Motor neuron (in vitro differentiated cells): ENCODE measurements at places on chromosomes 6 and 20. TPM values are rescaled to one million over a fixed set of nuclear protein-coding genes. Genes with fewer than 3 reads are reported as not detected.

The TAGAP gene
- 0.36 and 0.50 TPM in 2 replicates for total RNA-seq

The FOXQ1 gene
- total RNA-seq: not detected in 2 replicates

The IP6K3 gene
- total RNA-seq: 0.24 and 0.62 TPM in 2 replicates

The OR2J1 gene
- 0.24 and 0.38 TPM in 2 replicates for total RNA-seq

The KCNB1 gene
- total RNA-seq: 1.8 and 2.3 TPM in 2 replicates

The SPTLC3 gene
- total RNA-seq: 0.05 and 0.19 TPM in 2 replicates

The ESF1 gene
- total RNA-seq: 20.2 and 22.5 TPM in 2 replicates

The CLDN20 gene
- 0.68 and 0.83 TPM in 2 replicates for total RNA-seq

The PRND gene
- 0.24 and 0.29 TPM in 2 replicates for total RNA-seq

The KCNK16 gene
- not detected in 2 replicates for total RNA-seq

The GRM1 gene
- total RNA-seq: 0.81 and 1.1 TPM in 2 replicates

The CST4 gene
- total RNA-seq: not detected in 2 replicates

The AVP gene
- not detected in 2 replicates for total RNA-seq

The AKAP7 gene
- total RNA-seq: 11.4 and 19.0 TPM in 2 replicates

The DEFB118 gene
- not detected in 2 replicates for total RNA-seq

The LAMA2 gene
- 0.87 and 0.88 TPM in 2 replicates for total RNA-seq
